Omental fat pad (tissue), 4 donors: ENCODE measurements at places on chromosomes 7 and 10.

DNA sequence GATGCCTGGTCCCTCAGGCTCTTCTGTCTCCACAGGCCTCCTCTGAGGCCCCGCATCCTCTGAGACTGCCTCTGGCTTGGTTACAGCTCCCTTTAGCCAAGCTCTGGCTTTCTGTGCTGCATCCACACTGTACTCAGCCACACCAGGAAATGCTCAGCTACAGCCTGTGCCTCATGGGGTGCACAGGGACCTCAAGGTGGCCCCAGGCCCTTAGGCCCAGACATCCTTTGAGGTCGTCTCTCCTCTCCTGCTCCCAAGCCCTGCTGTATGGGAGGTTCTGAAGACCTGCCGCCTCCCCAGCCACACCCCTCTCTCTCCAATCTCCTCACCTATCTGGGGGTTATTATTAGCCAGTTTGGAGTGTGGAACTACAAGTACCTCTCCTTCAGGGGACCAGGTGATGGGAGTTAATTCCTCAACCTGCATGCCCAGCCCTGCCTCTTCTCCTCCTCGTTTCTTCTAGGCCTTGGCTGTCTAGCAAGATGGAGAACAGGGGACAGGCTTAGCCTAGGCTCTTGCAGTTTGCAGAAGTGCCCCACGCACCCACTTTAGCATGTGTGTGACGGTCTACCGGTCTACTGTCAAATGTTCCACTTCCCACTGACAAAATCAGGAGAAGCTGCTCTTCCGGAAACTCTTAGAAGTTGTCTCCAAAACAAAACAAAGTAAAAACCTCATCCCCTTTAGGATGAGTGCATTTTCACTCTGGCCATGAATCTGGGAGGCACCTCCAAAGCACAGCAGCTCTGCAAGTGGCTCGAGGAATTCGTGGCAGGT, 64.0 kb upstream of the WAC start:
- DNase-seq = no peak

DNA sequence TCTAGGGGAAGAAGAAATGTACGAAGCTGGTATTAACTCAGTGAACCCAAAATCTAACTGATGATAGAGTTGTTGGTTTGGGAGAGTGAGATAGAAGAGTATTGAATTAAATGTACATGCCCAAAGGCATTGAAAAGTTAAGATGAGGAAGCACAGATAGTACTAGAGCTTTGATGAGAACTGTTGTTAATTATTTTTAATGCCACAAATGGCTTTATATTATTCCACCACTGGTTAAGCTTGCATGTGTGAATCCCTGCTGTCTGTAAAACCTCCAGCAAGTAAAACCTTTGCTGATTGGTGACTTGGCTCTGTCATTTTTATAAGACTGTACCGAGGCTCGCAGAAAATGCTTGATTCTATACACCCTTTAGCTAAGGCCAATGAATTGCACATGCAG, 382.7 kb upstream of the LRGUK start:
- DNase-seq = no peak

DNA sequence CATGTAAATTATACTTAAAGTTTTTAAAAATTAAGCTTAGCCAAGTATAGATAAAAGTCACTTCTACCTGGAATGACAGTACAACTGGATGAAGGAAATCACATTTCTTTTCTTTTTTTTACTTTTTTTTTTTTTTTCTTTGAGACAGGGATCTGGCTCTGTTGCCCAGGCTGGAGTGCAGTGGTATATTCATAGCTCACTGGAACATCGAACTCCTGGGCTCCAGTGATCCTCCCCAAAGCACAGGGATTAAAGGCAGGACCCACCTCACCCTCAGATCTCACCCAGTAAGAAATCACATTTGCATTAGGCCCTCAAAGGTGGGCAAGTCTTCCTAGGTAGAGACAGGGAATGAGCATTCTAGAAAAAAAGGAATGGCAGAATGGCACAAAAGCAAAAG, 69.5 kb upstream of the C1GALT1 start:
- no peak for DNase-seq

- no peak for DNase-seq
These were observed 692.3 kb upstream of the GALNT17 start for GRCh38 chr7:70439651-70440050.

GRCh38 chr7:132464740-132465139, 111.5 kb downstream of the PLXNA4 start:
- no peak for DNase-seq

- no peak for DNase-seq
These were observed 43.8 kb downstream of the INSIG1 start for GRCh38 chr7:155341463-155341983.

- DNase-seq = no peak
These were observed 50.3 kb downstream of the HIP1 start for GRCh38 chr7:75688200-75689136.

DNA sequence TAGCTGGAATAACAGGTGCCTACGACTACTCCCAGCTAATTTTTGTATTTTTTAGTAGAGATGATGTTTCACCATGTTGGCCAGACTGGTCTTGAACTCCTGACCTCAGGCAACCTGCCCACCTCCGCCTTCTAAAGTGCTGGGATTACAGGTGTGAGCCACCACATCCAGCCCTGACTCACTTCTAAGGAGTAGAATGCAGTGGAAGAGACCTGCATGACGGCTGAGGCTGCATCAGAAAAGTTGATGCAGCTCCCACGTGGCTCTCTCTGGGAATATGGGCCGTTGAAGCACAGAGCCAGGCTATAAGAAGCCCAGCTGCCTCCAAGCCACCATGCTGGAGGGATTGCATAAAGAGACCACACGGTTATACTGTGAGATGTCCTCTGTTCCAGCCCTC, 21.6 kb upstream of the ASL start:
- no peak for DNase-seq
